ENCODE measurements at places on chromosomes 5 and 9.

GRCh38 chr5:84392836-84393235, 8.2 kb upstream of the EDIL3 start:
- DNase-seq = no peak

GRCh38 chr5:113523168-113523567, 9.7 kb downstream of the YTHDC2 start:
- no peak for DNase-seq

- DNase-seq = no peak
Measured at GRCh38 chr5:3347741-3348140, 247.9 kb upstream of the IRX1 start.

GRCh38 chr5:1009359-1010180, 968 bp downstream of the NKD2 start:
- no peak for DNase-seq

GRCh38 chr5:81552852-81553566, 159.1 kb upstream of the ACOT12 start:
- DNase-seq = no peak

DNA sequence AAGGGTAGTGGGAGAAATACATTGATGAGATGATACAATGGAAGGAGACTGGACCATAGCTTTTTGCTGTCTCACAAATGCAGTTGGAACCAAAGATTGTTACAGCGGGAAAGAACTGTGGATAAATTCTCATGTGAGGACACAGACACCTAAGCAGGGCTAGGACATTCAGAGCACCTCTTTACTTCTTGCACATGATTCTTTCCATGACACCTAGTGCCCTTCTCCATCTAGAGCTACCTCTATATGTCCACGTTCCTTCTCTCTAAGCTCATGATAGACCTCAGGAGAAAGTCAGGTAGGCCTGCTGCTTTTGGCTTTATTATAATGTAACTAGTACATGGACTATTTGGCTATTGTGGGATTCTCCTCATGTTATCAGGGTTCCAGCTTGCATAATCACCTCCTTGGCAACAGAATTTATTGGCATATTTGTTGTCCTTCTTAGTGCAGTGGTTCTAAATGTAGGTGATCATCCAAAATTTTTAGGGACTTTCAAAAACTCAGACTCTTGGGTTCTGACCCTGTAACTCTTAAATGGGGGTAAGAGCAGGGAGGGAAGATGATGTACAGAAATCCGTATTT, 27.2 kb downstream of the NR3C1 start:
- no peak for DNase-seq

GRCh38 chr5:71810023-71810422, 90.9 kb downstream of the CARTPT start:
- DNase-seq = no peak

Measured in activated T-helper 9 cell treated with anti-CD3 and anti-CD28 coated beads, Interleukin-2, amount 50 U/mL, for 16 hours (primary cell).